ENCODE measurements at places on chromosomes 6 and 20.

DNA sequence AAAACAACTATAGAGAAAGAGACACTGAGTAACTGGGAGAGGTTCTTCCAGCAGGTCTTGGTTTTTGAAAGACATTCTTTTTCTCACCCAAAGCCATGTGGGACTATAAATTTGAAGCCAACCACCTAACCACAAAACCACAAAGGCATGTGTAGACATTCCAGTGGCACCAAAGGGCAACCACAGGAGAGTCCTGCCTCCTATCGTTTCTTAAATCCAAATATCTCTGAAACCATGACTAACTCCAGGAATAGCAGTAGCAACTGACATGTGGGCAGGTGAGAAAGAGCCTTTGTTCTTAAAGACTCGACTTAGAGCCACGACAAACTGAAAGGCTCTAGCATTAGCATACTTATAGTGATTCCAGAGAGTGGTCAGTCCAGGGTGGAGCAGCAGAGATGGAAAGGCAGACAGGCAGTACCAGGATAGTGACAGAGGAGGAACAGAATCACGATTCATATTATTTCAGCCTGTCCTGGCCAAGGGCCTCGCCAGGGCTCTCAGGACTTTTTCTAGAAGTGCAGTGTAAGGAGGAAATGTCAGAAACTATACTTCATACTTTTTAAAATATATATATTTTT lies 9.4 kb upstream of the COL9A1 start:
- H3K36me3 ChIP-seq = no peaks in the 10 kb centered on the region
- H3K4me1 ChIP-seq = no peaks in the 10 kb centered on the region
- H3K27me3 ChIP-seq = peaks cover 20% of the 10 kb centered on the region

GRCh38 chr6:52576054-52576391 lies 837 bp downstream of the TRAM2 start:
- H3K27me3 ChIP-seq = peaks cover 10% of the 10 kb centered on the region
- H3K4me3 ChIP-seq = peak overlapping the region; percentile 81
- no peak for DNase-seq
- peaks cover 30% of the 10 kb centered on the region for H3K4me1 ChIP-seq
- H3K36me3 ChIP-seq = no peaks in the 10 kb centered on the region

DNA sequence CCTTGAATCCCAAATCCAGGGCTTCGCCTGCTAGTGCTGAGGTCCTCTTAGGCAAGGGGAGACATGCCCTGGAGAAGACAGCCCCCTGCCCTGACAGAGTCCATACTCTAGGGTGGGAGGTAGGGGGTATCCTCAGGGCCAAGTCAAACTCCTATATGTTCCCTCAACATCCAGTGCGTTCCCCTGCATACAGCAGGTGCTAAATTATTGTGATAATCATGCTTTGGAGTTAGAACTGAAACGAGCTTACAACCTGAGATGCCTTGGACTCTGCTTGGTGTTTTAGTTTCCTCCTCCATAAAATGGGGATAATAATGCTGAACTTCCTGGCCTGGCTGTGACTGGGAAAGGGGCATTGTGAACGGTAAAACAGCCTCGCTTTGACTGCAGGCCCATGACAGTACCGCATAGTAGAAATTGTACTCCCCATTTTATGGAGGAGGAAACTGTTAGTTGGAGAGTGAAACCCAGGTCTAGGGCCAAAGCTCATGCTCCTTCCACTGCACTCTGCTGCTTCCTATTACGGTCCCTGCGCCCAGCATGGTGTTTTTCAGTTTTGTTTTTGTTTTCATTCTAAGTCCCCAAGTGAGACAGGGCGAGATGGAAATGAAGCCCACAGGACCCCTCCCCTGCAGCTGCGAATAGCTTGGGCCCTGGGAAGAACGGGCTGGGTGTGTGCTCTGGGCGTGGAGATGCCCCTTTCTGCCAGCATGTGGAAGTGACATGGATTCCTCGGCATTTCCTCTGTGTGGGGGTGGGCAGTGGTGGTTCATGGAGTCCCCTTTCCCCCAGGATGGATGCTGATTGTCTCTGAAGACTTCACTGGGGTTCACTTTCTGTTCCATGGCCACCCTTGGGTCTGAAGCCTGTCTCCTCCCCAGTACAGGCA lies 162.5 kb downstream of the VEGFA start:
- H3K27ac ChIP-seq = no peak overlapping the region
- no peak overlapping the region for H3K4me3 ChIP-seq
- DNase-seq = no peak
- H3K4me1 ChIP-seq = peaks cover 5% of the 10 kb centered on the region
- H3K27me3 ChIP-seq = no peaks in the 10 kb centered on the region
- no peaks in the 10 kb centered on the region for H3K36me3 ChIP-seq

- no peaks in the 10 kb centered on the region for H3K27me3 ChIP-seq
- H3K36me3 ChIP-seq = no peaks in the 10 kb centered on the region
- no peaks in the 10 kb centered on the region for H3K4me1 ChIP-seq
- no peak overlapping the region for H3K4me3 ChIP-seq
- H3K27ac ChIP-seq = no peak overlapping the region
- DNase-seq = no peak
These were observed 831.8 kb downstream of the MAFB start for GRCh38 chr20:39857187-39857586.

DNA sequence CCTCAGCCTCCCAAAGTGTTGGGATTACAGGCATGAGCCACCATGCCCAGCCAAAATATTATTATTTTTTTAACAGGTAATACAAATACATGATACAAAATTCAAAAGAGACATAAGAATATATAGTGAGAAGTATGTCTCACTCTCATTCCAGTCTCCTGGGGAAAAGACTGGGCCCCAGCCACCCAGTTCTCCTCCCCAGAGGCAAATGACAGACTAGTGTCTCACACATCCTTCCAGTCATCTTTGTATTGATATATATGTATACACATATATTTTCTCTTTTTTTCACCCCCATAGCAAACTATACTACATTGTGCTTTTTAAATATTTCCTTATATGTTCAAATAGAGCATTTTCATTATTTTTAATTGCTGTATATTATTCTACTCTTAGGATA lies 8.3 kb downstream of the GSS start:
- H3K27me3 ChIP-seq = no peaks in the 10 kb centered on the region
- H3K4me3 ChIP-seq = no peak overlapping the region
- DNase-seq = no peak
- peaks cover 42% of the 10 kb centered on the region for H3K36me3 ChIP-seq
- no peaks in the 10 kb centered on the region for H3K4me1 ChIP-seq

- H3K36me3 ChIP-seq = peaks cover 42% of the 10 kb centered on the region
- peaks cover 15% of the 10 kb centered on the region for H3K4me1 ChIP-seq
- no peak for DNase-seq
- no peak overlapping the region for H3K27ac ChIP-seq
- H3K27me3 ChIP-seq = no peaks in the 10 kb centered on the region
- H3K4me3 ChIP-seq = no peak overlapping the region
These were observed 39.6 kb downstream of the E2F3 start for GRCh38 chr6:20441236-20441635.

- H3K27me3 ChIP-seq = no peaks in the 10 kb centered on the region
- no peak for DNase-seq
- no peaks in the 10 kb centered on the region for H3K4me1 ChIP-seq
- H3K36me3 ChIP-seq = no peaks in the 10 kb centered on the region
- no peak overlapping the region for H3K4me3 ChIP-seq
- H3K27ac ChIP-seq = no peak overlapping the region
These were observed 96.6 kb downstream of the LCA5 start for GRCh38 chr6:79440598-79440997.

- H3K36me3 ChIP-seq = no peaks in the 10 kb centered on the region
- no peak overlapping the region for H3K27ac ChIP-seq
- peak; percentile 88 for DNase-seq
- H3K4me1 ChIP-seq = peaks cover 21% of the 10 kb centered on the region
- H3K4me3 ChIP-seq = no peak overlapping the region
These were observed 25.4 kb upstream of the HLA-E start for GRCh38 chr6:30463651-30464618.

Data from activated CD4-positive, alpha-beta T cell treated with anti-CD3 and anti-CD28 coated beads, Interleukin-2, amount 10 ng/mL, durations not matched to agents 24 days and 14 days (primary cell).